Spinal cord (tissue), 10 donors: ENCODE measurements at places on chromosomes 3 and 15. TPM values are rescaled to one million over a fixed set of nuclear protein-coding genes. Genes with fewer than 3 reads are reported as not detected.

SERPINI2 gene
- total RNA-seq: 6.3 TPM

SUSD5 gene
- 5.6 TPM for total RNA-seq

RPSA gene
- total RNA-seq: 1,036 TPM

SCN5A gene
- total RNA-seq: 1.8 TPM

BLM gene
- total RNA-seq: 8.3 TPM

ZIC1 gene
- 87.2 TPM for total RNA-seq

MYZAP gene
- total RNA-seq: 2.4 TPM

CAPN3 gene
- 34.6 TPM for total RNA-seq

TJP1 gene
- total RNA-seq: 192 TPM

ANO10 gene
- 39.6 TPM for total RNA-seq

HIGD2B gene
- not detected for total RNA-seq

STX19 gene
- 0.20 TPM for total RNA-seq

OSBPL10 gene
- total RNA-seq: 6.2 TPM

DNA sequence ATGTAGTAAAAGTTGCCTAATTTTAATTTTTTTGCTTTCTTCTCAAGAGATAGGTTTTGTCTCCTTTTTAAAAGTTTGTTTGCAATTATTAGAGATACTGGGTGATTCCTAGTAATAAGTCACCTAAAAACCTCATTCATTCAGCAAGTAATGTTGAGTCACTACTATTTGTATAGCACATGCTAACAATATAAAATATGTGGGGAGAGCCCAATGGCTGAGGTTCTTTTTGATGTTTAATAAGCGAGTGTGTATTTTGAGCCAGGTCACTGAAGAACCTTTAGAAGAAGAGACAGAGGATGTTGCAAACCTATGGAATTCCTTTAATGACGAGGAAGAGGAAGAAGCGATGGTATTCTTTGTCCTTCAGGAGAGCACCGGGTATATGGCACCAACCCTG, 123.7 kb upstream of the CHRM5 start:
- H3K4me1 ChIP-seq: no peaks in the 10 kb centered on the region
- no peak for DNase-seq
- H3K27ac ChIP-seq: no peak overlapping the region
- no peaks in the 10 kb centered on the region for H3K27me3 ChIP-seq

GRCh38 chr3:141152801-141153678, 78.6 kb upstream of the PXYLP1 start:
- no peaks in the 10 kb centered on the region for H3K27me3 ChIP-seq
- peaks cover 19% of the 10 kb centered on the region for H3K4me1 ChIP-seq
- H3K4me3 ChIP-seq: no peak overlapping the region
- no peak for DNase-seq
- peaks cover 5% of the 10 kb centered on the region for H3K36me3 ChIP-seq
- H3K27ac ChIP-seq: no peak overlapping the region

GRCh38 chr3:16511681-16512434, 1.6 kb downstream of the RFTN1 start:
- peaks cover 31% of the 10 kb centered on the region for H3K4me1 ChIP-seq
- no peaks in the 10 kb centered on the region for H3K36me3 ChIP-seq
- DNase-seq: peak; percentile 68
- H3K27ac ChIP-seq: peak overlapping the region; percentile 22

- H3K27me3 ChIP-seq: no peaks in the 10 kb centered on the region
- H3K27ac ChIP-seq: no peak overlapping the region
- H3K36me3 ChIP-seq: no peaks in the 10 kb centered on the region
- DNase-seq: no peak
These were observed 305.1 kb downstream of the GAP43 start for GRCh38 chr3:115928376-115928775.

DNA sequence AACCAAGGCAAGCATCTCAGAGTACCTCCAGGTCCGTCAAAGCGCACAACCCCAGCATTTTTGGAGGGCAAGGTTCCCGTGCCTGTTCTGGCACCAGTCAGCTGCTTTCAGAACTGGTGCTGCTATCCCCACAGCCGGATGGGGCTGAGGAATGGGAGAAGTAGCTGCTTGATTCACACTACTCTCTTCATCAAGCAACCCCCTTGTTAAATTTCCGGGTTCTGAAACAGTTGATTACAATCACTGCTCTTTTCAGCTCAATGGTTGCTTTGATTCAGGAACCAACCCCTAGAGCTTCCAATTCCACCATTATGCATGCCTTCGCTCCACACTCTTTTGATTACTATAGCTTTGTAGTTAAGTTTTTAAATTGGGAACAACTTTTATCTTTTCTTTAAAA, 12.3 kb upstream of the UBA7 start:
- peak overlapping the region; percentile 72 for H3K27ac ChIP-seq
- peaks cover 12% of the 10 kb centered on the region for H3K36me3 ChIP-seq
- DNase-seq: no peak
- no peaks in the 10 kb centered on the region for H3K27me3 ChIP-seq
- H3K4me1 ChIP-seq: no peaks in the 10 kb centered on the region
- no peak overlapping the region for H3K4me3 ChIP-seq

DNA sequence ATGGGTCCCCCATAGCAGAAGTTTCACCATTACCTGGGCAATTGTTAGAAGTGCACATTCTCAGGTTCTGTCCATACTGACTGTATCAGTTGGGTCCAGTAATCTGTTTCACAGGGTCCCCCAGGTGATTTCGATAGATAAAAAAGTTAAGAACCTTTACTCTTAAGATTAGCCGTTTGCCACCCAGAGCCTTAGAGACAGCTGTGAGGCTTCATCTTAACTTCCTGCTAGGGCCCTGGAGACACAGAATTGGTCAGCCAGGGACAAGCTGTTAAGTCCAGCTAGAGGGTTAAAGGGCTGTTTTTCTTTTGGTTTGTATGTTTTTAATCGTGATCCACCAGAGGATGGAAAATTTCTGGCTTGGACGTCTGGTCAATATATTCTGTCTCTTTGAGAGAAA, 6.7 kb downstream of the FAM162A start:
- no peak for DNase-seq
- no peaks in the 10 kb centered on the region for H3K27me3 ChIP-seq
- no peaks in the 10 kb centered on the region for H3K4me1 ChIP-seq
- no peak overlapping the region for H3K27ac ChIP-seq
- no peak overlapping the region for H3K4me3 ChIP-seq

DNA sequence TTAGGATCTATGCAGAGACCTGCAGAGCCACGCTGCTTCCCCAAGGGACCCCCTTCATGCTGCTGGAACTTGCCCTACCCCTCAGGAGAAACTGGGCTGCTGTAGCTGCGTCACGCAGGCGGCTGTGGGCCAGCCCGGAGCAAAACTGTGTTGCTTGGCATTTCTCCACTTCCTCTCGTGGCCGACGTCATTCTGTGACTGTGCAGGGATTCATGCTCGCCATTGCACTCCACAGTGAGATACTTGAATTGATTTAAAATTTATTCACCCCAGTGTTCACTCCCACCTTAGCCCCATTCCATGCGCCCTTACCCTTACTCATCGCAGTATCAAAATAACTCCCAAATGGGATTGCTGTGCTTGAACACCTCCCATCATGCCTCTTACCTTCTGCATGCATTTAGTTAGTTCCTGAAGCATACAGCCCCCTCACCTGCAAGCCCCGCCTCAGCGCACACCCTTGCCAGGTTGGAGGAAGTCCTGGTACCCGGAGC, 45.7 kb downstream of the TMEM44 start:
- no peaks in the 10 kb centered on the region for H3K4me1 ChIP-seq
- no peak for DNase-seq
- no peaks in the 10 kb centered on the region for H3K27me3 ChIP-seq
- no peak overlapping the region for H3K27ac ChIP-seq
- no peak overlapping the region for H3K4me3 ChIP-seq
- H3K36me3 ChIP-seq: peaks cover 19% of the 10 kb centered on the region

DNA sequence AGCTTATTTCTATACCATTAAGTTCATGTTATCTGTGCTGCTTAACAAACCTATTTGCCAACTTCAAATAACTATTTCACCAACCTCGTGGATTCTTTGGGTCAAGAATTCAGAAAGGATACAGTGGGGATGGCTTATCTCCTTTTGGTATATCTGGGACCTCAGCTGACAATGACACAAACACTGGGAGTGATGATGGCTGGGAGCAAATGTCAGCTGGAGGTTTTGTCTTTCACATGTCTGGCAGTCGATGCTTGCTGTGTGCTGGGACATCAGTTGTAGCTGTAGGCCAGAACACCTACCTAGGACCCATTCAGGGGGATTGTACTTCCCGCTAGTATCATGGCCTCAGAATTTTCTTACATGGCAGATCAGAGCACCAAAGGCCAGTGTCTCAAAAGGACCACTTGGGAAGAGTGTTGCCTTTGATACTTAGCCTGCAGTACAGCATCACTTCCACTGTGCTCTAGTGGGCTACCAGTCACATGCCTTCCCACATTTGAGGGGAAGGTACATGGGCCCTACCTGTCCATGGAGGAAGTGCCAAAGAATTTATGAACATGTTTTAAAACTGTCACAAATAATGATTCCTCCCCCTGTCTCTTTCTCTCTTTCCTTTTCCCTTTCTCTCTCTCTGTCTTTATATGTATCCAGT, 23.7 kb upstream of the FAM98B start:
- no peak overlapping the region for H3K27ac ChIP-seq
- DNase-seq: no peak
- no peak overlapping the region for H3K4me3 ChIP-seq
- H3K36me3 ChIP-seq: no peaks in the 10 kb centered on the region
- no peaks in the 10 kb centered on the region for H3K27me3 ChIP-seq
- H3K4me1 ChIP-seq: no peaks in the 10 kb centered on the region

DNA sequence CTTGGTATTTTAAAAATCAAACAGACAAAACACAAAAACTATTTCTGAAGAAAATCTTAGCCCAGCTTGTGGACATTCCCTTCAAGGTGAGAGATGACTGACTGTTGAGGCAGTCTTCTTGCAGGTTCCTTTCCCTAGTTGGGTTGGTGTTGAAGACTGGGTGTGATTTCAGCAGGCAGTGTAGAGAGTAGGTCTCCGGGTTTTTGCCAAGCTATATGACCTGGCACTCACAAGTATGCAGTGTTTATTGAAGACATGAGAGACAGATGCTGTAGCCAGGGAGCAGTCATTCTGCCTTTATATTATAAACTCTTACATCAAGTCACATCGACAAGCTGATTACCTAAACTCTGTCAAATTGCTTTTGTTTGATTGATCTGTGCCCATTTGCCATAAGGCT, 17.5 kb downstream of the SENP8 start:
- H3K27ac ChIP-seq: no peak overlapping the region
- H3K36me3 ChIP-seq: no peaks in the 10 kb centered on the region
- DNase-seq: peak; percentile 24
- H3K4me3 ChIP-seq: no peak overlapping the region
- no peaks in the 10 kb centered on the region for H3K27me3 ChIP-seq

DNA sequence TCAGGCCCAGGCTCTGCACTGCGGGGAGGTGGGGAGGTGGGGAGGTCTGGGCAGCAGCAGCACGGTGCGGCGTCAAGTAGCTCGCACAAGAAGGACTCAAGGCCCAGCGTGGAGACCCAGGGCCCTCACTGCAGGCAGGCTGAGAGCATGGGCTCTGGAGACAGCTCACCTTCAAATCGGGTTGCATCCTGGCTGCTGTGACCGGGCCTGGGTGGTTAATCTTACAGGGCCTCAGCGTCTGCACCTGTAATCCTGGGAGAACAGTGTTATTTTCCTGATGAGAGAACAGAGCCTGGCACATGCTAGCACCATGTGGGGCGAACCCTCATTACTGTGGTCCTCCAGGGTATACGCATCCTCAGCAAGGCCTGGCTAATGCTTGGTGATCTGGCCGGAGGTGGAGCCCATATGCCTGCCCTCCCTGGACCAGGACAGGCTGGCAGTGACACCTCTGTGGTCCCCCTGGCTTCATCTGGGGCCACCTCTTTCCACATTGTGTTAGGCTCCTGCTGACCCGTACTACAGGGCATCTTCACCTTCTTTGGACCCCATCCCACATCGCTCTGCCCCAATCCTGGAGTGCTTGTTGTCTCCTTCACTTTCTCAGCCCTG, 55.5 kb downstream of the RGMA start:
- peaks cover 17% of the 10 kb centered on the region for H3K36me3 ChIP-seq
- H3K27me3 ChIP-seq: no peaks in the 10 kb centered on the region
- DNase-seq: no peak
- no peak overlapping the region for H3K27ac ChIP-seq

DNA sequence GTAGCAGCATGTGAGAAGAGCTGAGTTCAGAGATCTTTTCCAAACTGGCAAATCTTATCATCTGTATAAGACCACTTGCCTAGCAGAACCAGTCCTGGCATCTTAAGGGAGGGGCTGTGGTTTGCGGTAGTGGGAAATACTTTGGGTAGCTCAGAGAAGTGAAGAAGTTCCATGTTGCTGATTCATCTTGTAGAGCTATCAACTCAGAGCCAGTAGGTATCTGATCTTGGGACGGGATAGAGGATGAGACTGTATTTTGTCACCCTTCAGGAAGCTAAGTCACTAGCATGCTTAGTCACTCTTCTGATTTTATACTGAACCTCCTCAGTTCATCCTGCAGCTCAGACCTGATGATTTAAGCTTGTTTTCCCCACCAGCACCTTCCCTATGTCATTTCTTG, 211.4 kb downstream of the NR1D2 start:
- H3K36me3 ChIP-seq: no peaks in the 10 kb centered on the region
- no peak overlapping the region for H3K27ac ChIP-seq
- DNase-seq: no peak

DNA sequence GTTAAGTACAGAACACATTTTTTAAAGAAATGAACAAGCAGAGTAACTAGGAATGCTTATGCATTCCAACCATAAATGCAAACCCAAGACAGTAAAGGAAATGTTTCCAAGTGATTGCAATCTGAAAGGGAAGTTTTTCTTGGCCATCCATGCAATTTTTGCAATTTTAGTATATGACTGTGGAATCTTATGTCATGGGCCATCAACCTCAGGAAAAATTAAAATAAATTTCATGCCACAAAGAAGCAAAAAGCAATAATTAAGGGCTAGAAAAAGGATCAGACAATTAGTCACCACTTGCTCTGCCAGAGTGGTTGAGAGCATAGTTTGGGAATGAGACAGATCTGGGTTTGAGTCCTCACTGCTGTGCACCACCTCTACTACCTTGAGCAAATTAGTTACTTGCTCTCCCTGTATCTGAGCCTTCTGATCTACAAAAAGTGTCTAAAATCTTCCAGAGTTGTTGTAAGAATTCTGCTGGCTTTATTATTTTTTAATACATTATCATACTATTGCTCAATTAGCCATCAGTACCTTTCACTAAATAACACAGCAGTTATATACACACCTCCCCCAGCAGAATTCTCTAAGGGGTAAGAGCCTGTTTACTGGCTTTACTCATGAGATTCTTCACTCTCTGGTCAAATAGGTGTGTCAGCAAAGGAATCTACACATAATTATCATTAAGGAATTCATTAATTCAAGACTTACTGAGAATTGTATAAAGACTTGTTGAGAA, 49.7 kb upstream of the FBN1 start:
- H3K4me3 ChIP-seq: no peak overlapping the region
- DNase-seq: no peak

DNA sequence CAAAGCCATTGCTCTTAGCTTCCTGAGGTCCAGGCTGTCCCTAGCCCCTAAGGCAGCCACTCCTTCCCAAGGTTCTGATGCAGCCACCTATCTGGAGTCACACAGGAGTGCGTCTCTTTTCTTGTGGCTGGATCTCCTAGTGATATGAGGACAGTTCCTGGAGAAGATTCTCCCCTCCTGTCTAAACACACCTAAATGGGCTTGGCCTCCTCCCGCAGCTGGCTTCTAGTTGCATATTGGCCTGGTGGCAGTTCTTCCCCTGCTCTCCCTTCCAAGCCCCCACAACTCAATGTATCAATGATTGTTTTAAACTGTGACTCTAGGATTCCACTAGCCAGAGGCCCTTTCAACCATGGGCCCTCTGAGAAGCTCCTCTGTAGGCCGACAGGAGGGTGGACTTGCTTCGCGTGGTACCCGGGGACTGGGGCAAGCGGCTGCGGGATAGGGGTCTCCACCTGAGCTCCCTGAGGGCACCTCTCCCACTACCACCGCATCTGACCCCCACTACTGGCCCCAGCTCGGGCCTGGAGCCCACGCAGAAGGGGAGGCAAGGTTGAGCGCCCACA, 1.4 kb downstream of the ITGA11 start:
- DNase-seq: no peak
- peaks cover 44% of the 10 kb centered on the region for H3K27me3 ChIP-seq
- H3K4me1 ChIP-seq: peaks cover 20% of the 10 kb centered on the region
- no peak overlapping the region for H3K4me3 ChIP-seq
- no peak overlapping the region for H3K27ac ChIP-seq
